ENCODE measurements at places on chromosomes 2 and 18.
A peak's percentile ranks its signal among the peaks of the same experiment; 100 is the strongest.

DNA sequence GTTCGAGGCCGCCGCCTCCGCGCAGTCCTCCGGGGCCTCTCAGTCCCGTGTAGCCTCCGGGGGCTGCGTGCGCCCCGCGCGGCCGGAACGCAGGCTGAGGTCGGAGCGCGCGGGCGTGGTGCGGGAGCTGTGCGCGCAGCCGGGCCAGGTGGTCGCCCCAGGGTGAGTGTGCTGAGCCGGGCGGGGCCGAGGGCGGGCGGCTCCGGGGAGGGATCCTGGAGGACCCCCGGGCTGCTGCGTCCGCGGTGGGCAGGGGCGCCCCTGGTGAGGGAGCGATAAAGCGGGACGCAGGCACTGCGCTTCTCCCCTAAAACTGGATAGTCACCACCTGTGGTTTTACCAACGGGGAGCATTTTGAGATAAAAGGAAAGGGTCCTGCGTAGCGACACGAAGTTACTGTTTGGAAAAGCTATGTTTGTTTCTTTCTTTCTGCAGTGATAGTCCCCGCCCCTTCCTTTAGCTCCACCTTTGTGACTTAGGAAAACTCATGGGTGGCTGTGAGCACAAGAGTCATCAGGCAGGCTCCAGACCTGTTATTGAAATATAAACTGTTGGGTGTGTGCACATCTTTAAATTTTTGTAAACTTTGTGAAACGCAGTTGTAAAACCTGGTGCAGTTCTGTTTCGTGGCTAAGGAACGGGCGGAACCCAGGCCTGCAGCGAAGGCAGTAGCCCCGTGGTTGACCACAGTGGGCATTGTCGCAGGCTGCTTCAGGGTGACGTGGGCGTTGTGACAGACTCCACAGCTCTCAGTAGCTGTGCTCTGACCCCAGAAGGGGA is 687 bp downstream of the CTDP1 start:
- peak; percentile 34 for DNase-seq
- peak overlapping the region; percentile 92 for H3K4me3 ChIP-seq
- H3K36me3 ChIP-seq, result peaks cover 23% of the 10 kb centered on the region
- H3K4me1 ChIP-seq, result peaks cover 69% of the 10 kb centered on the region
- peak overlapping the region; percentile 90 for H3K27ac ChIP-seq

GRCh38 chr2:158202161-158202815 is 100.6 kb downstream of the UPP2 start:
- H3K4me1 ChIP-seq, result no peaks in the 10 kb centered on the region
- no peak overlapping the region for H3K27ac ChIP-seq
- no peak overlapping the region for H3K4me3 ChIP-seq
- no peaks in the 10 kb centered on the region for H3K36me3 ChIP-seq
- peaks cover 18% of the 10 kb centered on the region for H3K27me3 ChIP-seq

GRCh38 chr2:40256008-40256407 is 195.9 kb downstream of the SLC8A1 start:
- DNase-seq, result no peak
- H3K4me1 ChIP-seq, result no peaks in the 10 kb centered on the region
- no peaks in the 10 kb centered on the region for H3K27me3 ChIP-seq
- no peak overlapping the region for H3K27ac ChIP-seq

GRCh38 chr2:4678927-4679326 is 975.6 kb downstream of the DCDC2C start:
- H3K27ac ChIP-seq, result no peak overlapping the region
- no peaks in the 10 kb centered on the region for H3K36me3 ChIP-seq
- no peak for DNase-seq

DNA sequence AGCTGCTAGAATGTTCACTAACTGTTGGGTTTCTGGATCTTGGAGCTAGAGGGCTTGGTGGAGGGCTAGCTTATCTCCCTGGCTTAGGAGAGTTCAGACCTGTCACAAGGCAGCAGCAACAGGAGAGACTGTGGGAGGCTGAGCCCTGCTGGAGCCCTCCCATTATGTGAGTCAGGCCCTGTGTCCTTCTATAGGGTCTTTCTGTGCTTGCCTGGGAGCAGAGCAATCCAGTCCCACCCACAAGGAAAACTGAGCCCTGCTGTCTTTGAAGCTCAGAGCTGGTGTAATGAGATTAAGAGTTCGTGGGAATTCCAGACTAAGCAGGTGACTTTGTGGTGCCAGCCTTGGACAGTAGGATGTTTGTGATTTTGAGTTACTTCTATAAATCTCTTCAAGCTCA is 249.0 kb downstream of the TTC32 start:
- no peak for DNase-seq
- no peaks in the 10 kb centered on the region for H3K36me3 ChIP-seq
- no peak overlapping the region for H3K4me3 ChIP-seq
- no peaks in the 10 kb centered on the region for H3K4me1 ChIP-seq

DNA sequence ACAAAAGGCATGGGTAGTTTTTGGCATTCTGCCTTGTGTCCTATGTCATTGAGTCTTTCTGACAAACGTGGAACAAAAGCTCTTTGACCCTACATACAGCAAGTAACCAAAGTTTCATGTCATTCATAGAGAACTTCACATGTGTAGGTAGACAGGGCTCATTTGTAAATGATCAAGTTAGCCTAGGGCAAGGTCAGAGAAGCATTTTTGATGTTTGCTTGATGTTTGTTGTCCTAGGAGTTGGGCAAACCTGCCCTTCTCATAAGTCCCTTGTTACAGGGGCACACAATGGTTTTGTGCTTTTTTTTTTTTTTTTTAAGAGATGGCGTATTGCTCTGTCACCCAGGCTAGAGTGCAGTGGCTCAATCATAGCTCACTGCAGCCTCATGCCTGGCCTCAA is 83.3 kb upstream of the FAM136A start:
- DNase-seq, result no peak
- no peaks in the 10 kb centered on the region for H3K36me3 ChIP-seq
- no peak overlapping the region for H3K27ac ChIP-seq
- no peak overlapping the region for H3K4me3 ChIP-seq

DNA sequence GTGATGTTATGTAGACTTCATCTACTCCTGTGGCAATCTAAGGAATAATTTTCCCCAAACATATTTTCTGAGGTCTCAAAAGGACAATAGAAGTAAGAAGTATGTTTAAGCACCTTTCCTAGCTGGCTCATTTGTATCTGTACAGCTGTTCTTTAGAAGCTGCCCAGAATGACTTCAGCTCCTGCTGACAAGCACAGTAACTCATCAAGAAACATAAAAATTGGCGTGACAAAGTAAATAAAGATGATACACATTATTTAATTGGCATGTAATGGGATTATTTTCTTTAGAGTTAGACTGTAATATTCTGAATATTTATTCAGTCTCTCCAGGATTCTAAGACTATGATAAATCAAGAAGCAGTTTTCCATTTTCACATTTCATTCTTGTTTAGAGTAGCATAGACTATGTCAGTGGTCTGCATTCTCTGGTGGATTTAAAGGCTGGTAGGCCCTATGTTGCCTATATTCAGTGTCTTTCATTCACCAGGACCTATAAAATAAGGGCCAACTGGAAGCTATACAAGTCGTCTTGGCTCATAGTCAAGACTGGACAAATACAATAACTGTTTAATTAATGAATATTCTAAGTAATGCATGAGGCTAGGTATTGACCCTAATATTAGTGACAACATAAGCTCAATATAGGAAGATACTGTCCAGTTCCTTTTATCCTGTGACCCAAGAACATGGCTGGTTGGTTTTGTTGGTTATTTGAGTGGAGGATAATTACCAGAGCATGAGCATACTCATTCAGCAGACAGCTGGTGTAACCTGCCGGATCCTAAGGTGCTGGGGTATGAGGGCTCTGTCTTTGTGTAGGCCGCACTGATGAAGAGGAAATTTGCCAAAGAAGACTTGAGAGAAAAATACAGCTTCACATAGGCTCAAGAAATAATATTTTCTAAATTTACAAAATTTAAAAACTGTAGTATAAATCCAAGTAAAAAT is 107.0 kb downstream of the PDE1A start:
- no peaks in the 10 kb centered on the region for H3K36me3 ChIP-seq
- H3K4me1 ChIP-seq, result no peaks in the 10 kb centered on the region
- no peaks in the 10 kb centered on the region for H3K27me3 ChIP-seq
- DNase-seq, result no peak
- H3K4me3 ChIP-seq, result no peak overlapping the region

- peak overlapping the region; percentile 9 for H3K4me3 ChIP-seq
- H3K27ac ChIP-seq, result no peak overlapping the region
- peaks cover 10% of the 10 kb centered on the region for H3K36me3 ChIP-seq
- DNase-seq, result peak; percentile 35
- peaks cover 52% of the 10 kb centered on the region for H3K4me1 ChIP-seq
Observed at GRCh38 chr2:12709207-12709522, 7.6 kb upstream of the TRIB2 start.

DNA sequence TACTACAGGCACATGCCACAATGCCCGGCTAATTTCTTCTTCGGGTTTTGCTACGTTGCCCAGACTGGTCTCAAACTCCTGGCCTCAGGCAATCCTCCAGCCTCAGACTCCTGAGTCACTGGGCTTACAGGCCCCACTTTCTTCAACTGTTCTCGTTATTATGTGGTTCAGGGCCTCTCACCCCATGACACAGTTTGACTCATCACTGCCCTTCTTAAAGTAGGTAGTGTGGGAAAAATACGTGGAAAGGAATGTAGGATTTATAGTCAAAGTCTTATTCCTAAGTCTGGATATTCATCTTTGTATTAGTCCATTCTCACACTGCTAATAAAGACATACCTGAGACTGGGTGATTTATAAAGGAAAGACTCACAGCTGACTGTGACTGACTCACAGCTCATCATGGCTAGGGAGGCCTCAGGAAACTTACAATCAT is 19.4 kb downstream of the CENPA start:
- H3K27me3 ChIP-seq, result no peaks in the 10 kb centered on the region
- peaks cover 7% of the 10 kb centered on the region for H3K36me3 ChIP-seq
- H3K4me3 ChIP-seq, result no peak overlapping the region

GRCh38 chr2:129117434-129117833 is 798.8 kb upstream of the HS6ST1 start:
- no peaks in the 10 kb centered on the region for H3K27me3 ChIP-seq
- no peak overlapping the region for H3K27ac ChIP-seq
- DNase-seq, result no peak
- H3K4me3 ChIP-seq, result no peak overlapping the region

DNA sequence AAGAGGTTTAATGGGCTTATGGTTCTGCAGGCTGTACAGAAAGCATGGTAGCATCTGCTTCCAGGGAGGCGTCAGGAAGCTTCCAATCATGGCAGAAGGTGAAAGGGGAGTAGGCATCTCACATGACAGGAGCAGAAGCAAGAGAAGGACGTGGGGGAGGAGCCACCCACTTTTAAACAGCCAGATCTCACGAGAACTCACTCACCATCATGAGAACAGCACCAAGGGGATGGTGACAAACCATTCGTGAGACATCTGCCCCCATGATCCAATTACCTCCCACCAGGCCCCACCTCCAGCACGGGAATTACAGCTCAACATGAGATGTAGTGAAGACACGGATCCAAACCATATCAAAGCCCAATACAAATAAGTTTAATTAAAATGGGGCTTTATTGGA is 113.8 kb downstream of the ATL2 start:
- H3K36me3 ChIP-seq, result peaks cover 4% of the 10 kb centered on the region
- H3K27me3 ChIP-seq, result peaks cover 2% of the 10 kb centered on the region
- H3K4me3 ChIP-seq, result no peak overlapping the region
- no peak overlapping the region for H3K27ac ChIP-seq
- peaks cover 35% of the 10 kb centered on the region for H3K4me1 ChIP-seq

GRCh38 chr2:30872797-30873196 is 65.6 kb upstream of the CAPN13 start:
- H3K27ac ChIP-seq, result no peak overlapping the region
- no peak overlapping the region for H3K4me3 ChIP-seq
- no peaks in the 10 kb centered on the region for H3K36me3 ChIP-seq
- no peaks in the 10 kb centered on the region for H3K4me1 ChIP-seq
- H3K27me3 ChIP-seq, result peaks cover 8% of the 10 kb centered on the region

GRCh38 chr18:27585602-27586173 is 400.6 kb upstream of the CHST9 start:
- no peak overlapping the region for H3K27ac ChIP-seq
- no peaks in the 10 kb centered on the region for H3K36me3 ChIP-seq
- no peak for DNase-seq
- no peaks in the 10 kb centered on the region for H3K27me3 ChIP-seq
- H3K4me3 ChIP-seq, result no peak overlapping the region

DNA sequence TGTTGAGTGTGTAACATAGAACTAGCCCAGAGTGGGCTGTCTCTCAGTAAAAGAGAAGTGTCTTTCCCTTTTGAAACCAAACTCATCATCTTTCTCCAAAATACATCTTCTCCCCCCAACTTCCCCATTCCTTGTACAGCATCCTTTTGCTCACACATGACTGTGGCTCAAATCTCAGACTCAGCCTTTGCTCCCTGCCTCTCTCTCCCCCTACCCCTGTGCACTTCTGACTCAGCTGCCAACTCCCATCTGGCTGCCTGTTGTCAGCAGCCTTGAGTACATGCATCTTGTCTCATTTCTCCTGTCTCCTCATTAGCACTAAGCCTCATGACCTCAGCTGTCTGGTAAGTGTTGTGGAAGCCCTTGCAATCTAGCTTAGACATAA is 18.1 kb upstream of the MGAT4A start:
- H3K4me3 ChIP-seq, result peak overlapping the region; percentile 60
- DNase-seq, result no peak
- peaks cover 6% of the 10 kb centered on the region for H3K36me3 ChIP-seq
- H3K27me3 ChIP-seq, result no peaks in the 10 kb centered on the region
- peaks cover 34% of the 10 kb centered on the region for H3K4me1 ChIP-seq

GRCh38 chr2:210798180-210798579 is 241.8 kb downstream of the CPS1 start:
- no peak for DNase-seq
- no peaks in the 10 kb centered on the region for H3K27me3 ChIP-seq

DNA sequence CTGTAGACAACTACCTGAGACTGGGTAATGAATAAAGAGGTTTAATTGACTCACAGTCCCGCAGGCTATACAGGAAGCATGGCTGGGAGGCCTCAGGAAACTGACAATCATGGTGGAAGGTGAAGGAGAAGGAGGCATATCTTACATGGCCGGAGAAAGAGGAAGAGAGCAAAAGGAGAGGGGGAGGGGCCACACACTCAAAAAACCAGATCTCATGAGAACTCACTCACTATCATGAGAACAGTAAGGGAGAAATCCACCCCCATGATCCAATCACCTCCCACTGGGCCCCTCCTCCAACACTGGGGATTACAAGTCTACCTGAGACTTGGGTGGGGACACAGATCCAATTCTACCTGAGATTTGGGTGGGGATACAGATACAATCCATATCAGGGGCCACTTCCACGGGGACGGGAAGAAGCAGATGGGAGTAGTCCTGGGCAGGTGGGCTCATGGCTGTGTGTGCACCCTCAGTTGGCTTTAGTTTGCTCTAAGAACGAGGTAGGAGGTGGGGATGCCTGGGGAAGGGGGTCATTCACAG is 9.9 kb downstream of the MAB21L4 start:
- H3K4me1 ChIP-seq, result no peaks in the 10 kb centered on the region
- peaks cover 4% of the 10 kb centered on the region for H3K27me3 ChIP-seq
- DNase-seq, result no peak
- H3K27ac ChIP-seq, result no peak overlapping the region
- no peaks in the 10 kb centered on the region for H3K36me3 ChIP-seq

DNA sequence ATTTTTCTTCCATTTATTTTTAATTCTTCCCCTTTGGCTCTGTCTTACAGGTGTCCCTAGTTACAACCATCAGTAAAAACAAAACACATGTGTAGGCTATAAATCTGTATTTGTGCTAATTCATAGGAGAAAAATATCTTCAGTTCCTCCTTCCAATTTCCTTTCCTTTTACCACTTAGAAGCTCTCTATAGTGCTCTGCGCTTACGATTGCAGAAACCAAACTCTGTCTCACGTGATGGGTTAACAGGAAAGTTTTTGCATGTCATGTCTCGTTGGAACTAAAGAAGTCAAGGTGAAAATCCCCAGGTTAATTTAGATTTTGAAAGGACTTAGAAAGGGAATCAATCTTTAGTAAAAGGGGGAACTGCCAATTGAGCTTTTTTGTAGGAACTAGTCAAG is 1390.5 kb upstream of the ZEB2 start:
- H3K27me3 ChIP-seq, result no peaks in the 10 kb centered on the region
- H3K27ac ChIP-seq, result no peak overlapping the region
- H3K4me3 ChIP-seq, result no peak overlapping the region
- no peak for DNase-seq
- no peaks in the 10 kb centered on the region for H3K36me3 ChIP-seq

Measured in activated T-helper 1 cell treated with anti-CD3 and anti-CD28 coated beads, Interleukin-12 subunit alpha, Interleukin-12 subunit beta, Interleukin-2, Interleukin-4 antibody, amounts not matched to agents 30 ng/mL and 10 ng/mL and 1 ng/mL, durations not matched to agents 14 hours and 24 hours and 36 hours (primary cell).